Esophagus muscularis mucosa (tissue), 4 donors: ENCODE measurements at places on chromosomes 3 and 15. TPM values are rescaled to one million over a fixed set of nuclear protein-coding genes. Genes with fewer than 3 reads are reported as not detected.

Gene PAQR5
- total RNA-seq = 0.50 TPM

Gene TSC22D2
- 19.1 TPM for total RNA-seq

Gene NR2E3
- not detected for total RNA-seq

Gene CYP19A1
- total RNA-seq = 3.5 TPM

Gene GOLGA8N
- 6.4 TPM for total RNA-seq

Gene NLGN1
- total RNA-seq = 12.9 TPM
